ENCODE measurements at places on chromosomes 7 and 10. TPM values are rescaled to one million over a fixed set of nuclear protein-coding genes. Genes with fewer than 3 reads are reported as not detected.

The NRG3 gene
- 1.9 TPM for total RNA-seq

GRCh38 chr7:155878250-155878649 is 66.0 kb upstream of the SHH start:
- DNase-seq, result no peak

DNA sequence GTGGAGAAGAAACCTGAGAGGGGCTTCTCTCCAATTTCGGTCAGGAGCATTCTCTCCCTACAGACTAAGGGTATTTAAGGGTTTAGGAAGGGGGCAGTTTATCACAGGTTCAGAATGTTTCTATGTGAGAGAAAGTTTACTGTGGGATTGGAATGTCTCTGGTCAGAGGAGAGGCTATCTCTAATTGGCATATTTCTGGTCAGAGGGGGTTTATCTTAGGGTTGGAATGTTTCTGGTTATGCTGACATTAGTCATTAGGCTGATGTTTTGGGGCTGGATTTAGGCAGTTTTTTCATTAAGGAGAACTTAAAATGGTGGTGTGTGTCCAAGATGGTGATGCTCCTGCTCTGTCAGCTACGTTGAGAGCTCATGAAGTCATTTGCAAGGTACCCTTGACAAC is 758.0 kb downstream of the TYW1 start:
- DNase-seq, result no peak

GRCh38 chr10:70582793-70583668 is 19.5 kb downstream of the PRF1 start:
- no peak for DNase-seq

The MAGI2 gene
- 4.2 TPM for total RNA-seq

The LRRC17 gene
- 4.3 TPM for total RNA-seq

The CTAGE15 gene
- total RNA-seq, result 0.19 TPM

The ELFN1 gene
- total RNA-seq, result 13.6 TPM

DNA sequence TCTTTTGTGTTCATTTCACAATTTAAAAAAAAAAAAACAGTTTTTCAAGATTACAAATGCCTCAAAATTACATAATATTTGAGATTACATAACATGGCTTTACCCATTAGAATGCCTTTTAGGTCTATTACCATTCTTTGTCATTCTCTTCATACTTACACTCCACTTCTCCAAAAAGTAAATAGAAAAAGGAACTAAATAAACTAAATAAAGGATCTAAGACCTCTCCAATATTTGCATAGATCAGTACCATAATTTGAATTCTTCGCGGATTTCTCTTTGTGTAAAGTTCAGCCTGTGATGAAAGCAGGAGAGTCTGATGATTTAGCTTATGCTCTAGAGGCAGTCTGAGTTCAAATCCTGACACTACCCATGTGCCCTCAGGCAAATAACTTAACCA is 56.4 kb upstream of the C1GALT1 start:
- DNase-seq, result no peak

GRCh38 chr7:129522088-129522970 is 20.0 kb downstream of the SMKR1 start:
- DNase-seq, result peak; percentile 55

DNA sequence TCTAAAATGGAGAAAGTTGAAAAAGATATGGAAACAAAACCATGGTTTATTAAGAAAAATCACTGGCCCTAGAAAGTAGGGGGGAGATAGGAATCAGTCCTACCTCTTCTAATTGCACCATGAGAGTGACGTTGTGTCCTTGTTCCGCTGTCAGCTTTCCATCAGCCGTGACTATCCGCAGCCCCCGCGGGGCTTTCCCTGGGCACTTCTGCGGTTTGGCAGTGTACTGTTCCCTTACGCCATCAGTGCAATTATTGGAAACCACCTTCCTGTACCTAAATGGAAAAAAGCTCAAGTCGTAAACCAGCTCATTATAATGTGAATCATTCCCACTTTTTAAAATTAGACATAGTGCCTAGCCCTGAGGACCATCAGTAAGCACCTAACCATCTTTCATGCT is 512.2 kb downstream of the SORCS1 start:
- DNase-seq, result no peak

Measured in neural progenitor cell (in vitro differentiated cells).